CD8-positive, alpha-beta memory T cell (primary cell): ENCODE measurements at places on chromosomes 11 and 22. TPM values are rescaled to one million over a fixed set of nuclear protein-coding genes. Genes with fewer than 3 reads are reported as not detected.

GRCh38 chr22:19019029-19019678 is 83.1 kb upstream of the PRODH start:
- H3K4me1 ChIP-seq = no peaks in the 10 kb centered on the region
- H3K27ac ChIP-seq = no peak overlapping the region
- no peak overlapping the region for H3K4me3 ChIP-seq
- H3K27me3 ChIP-seq = peaks cover 27% of the 10 kb centered on the region
- H3K36me3 ChIP-seq = no peaks in the 10 kb centered on the region
- no peak for DNase-seq

- no peaks in the 10 kb centered on the region for H3K4me1 ChIP-seq
- no peak for DNase-seq
- H3K27me3 ChIP-seq = no peaks in the 10 kb centered on the region
Measured at GRCh38 chr11:120032766-120033390, 105.0 kb downstream of the TRIM29 start.

DNA sequence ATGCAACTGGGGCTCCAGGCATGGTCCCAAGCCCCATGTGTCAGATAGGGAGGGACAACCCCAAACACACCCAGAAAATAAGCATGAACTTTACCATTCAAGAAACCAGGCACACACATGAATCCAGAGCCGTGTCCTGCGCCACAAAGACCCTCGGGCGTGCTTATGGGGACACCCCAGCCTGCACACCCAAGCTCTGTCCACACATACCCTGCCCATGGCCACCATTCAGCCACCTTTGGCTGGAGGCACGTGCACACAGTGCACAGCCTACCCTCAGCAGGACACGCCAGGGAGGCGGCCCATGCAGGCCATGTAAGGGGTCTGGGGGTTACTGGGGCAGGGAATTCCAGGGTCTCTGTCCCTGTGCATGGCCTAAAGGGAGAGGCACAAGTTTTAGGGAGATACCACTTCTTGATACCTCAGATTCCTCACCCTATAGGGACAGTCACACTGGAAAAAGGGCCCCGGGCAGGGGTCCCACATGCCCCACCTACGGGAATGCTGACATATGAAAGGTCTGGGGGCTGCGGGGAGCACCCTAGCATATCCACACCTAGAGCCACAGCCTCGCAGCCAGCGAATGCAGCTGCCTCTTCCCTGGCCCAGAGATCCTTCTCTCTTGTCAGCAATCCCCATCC is 20.6 kb downstream of the PACSIN2 start:
- H3K4me1 ChIP-seq = no peaks in the 10 kb centered on the region
- H3K4me3 ChIP-seq = no peak overlapping the region
- DNase-seq = peak; percentile 32
- H3K27ac ChIP-seq = no peak overlapping the region
- no peaks in the 10 kb centered on the region for H3K27me3 ChIP-seq

GRCh38 chr22:40236131-40236665 is 58.5 kb downstream of the TNRC6B start:
- H3K27ac ChIP-seq = no peak overlapping the region
- H3K27me3 ChIP-seq = no peaks in the 10 kb centered on the region
- no peak for DNase-seq
- no peak overlapping the region for H3K4me3 ChIP-seq
- H3K4me1 ChIP-seq = peaks cover 44% of the 10 kb centered on the region

DNA sequence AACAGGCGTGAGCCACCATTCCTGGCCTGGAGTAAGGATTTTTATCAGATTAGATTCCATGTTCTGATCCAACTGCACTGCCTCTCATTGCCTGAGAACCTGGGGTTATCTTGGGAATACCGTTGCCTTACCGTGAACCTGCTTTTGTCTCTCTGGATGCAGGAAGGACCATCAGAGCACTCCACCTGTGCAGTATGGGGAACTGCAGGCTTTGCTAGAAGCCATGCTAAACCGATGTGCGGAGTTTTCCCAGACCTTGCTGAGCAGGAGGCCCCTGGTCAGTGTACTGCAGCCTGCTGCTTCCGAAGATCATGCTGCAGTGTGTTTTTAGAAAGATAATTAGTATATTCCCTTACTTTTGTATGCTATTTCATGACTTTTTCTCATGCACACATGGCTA is 43.6 kb downstream of the MEI1 start:
- H3K36me3 ChIP-seq = no peaks in the 10 kb centered on the region
- H3K27ac ChIP-seq = no peak overlapping the region
- no peak overlapping the region for H3K4me3 ChIP-seq

Gene FXYD6
- polyA plus RNA-seq = not detected
